Endodermal cell (in vitro differentiated cells): ENCODE measurements at places on chromosomes 7 and 10. TPM values are rescaled to one million over a fixed set of nuclear protein-coding genes. Genes with fewer than 3 reads are reported as not detected.

The CRCP gene
- total RNA-seq, result 19.7 to 27.8 TPM (median 26.7 TPM) in 3 replicates

DNA sequence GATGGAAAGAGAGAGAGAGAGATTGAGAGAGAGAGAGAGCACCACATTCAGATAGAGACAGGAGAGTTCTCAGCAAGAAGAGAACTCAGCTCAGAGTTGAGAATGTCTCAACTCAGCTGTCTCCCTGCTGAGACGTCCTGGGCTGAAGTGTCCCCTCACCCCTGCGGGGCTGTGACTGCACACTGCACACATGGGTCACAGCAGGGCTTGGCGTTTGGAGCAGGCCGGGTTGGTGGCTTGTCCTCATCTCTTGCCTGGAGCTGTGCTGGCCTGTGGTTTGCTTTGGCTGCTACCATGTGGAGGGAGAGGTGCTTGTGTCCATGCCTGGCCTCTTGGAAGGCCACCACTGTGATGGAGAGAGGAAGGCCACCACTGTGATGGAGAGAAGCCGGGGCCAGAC, 167.9 kb downstream of the RNF216 start:
- H3K27me3 ChIP-seq, result no peaks in the 10 kb centered on the region
- H3K36me3 ChIP-seq, result no peaks in the 10 kb centered on the region
- H3K27ac ChIP-seq, result no peak overlapping the region
- DNase-seq, result no peak

- no peaks in the 10 kb centered on the region for H3K36me3 ChIP-seq
- no peaks in the 10 kb centered on the region for H3K4me1 ChIP-seq
- no peaks in the 10 kb centered on the region for H3K27me3 ChIP-seq
- H3K27ac ChIP-seq, result no peak overlapping the region
Measured at GRCh38 chr7:125573126-125573525, 643.5 kb upstream of the POT1 start.

- no peak overlapping the region for H3K4me3 ChIP-seq
- peak overlapping the region; percentile 76 for H3K27ac ChIP-seq
- no peak for DNase-seq
- no peaks in the 10 kb centered on the region for H3K27me3 ChIP-seq
Measured at GRCh38 chr7:77727527-77727926, 31.3 kb downstream of the RSBN1L start.
